GM12865 (cell line): ENCODE measurements at places on chromosomes 3 and 15.

- peak; percentile 72 for DNase-seq
Measured at GRCh38 chr15:32651229-32651837, 9.8 kb downstream of the SCG5 start.

DNA sequence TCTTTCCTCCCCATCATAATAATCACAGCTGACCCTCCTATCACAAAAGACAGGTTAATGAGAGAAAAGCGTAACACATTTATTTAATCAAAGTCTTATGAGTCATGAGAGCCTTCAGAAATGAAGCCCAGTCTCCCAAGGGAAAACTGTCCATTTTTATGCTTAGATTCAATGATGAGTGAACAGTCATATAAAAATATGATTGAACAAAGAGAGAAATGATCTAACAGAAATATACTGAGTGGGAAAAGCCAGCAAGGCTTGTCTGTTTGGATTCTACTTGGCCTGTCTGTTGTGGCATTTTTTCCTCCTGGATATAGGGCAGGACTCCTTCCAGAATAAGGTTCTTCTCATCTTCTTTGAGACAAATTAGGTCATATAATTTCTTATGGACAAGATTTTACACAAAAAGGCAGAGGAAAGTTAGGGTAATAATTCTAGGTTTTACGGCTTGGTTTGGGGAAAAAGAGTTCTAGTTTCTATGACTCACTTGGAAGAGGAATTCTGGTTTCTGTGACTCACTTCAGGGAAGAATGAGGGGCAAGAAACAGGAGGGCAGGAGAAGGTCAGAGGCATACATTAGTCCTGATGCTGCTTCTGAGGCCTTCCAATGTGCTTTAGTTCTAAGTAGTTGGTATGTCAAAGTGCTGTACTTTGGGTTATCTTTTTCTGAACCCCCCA is 534.2 kb downstream of the ZIC1 start:
- DNase-seq = no peak

DNA sequence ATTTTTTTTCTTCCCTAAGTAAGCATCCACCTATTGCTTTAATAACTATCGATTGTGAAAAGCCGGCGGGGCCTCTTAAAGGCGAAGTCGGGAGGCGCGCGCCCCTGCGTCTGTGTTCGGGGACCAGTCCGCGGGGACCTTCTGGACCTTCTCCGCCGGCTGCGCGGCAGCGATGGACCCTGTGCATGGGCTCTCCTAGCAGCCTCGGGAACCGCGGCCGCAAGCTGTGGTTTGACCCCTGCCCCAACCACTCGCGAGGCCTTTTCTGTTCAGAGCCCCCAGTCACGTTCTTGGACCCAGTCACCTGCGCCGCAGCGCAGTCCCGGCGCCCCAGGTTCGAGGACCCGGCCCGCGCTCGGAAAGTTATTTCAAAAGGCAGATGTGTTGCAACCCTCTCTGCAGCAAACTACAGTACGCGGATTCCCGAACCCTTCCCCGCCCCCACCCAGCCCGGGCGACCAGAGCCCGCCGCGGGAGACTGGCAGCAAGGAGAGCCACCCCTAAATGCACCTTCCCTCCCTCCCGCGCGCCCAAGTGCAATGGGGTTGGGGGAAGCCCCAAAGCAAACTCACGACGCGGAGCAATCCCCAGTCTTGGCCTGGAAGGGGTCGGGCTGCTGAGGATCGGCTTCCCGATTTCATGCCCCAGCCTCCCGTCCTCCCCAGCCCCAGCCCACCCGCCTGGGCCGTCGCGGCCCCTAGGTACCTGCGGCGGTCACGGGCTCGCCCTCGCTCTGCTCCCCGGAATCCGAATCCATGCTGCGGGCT is 684 bp downstream of the TNFAIP8L3 start:
- no peak for DNase-seq

- DNase-seq = no peak
Measured at GRCh38 chr15:38920966-38921365, 356.4 kb upstream of the RASGRP1 start.

- no peak for DNase-seq
Measured at GRCh38 chr3:167733961-167734497, 663 bp downstream of the PDCD10 start.

- no peak for DNase-seq
Measured at GRCh38 chr15:92098869-92099268, 245.4 kb downstream of the SLCO3A1 start.

DNA sequence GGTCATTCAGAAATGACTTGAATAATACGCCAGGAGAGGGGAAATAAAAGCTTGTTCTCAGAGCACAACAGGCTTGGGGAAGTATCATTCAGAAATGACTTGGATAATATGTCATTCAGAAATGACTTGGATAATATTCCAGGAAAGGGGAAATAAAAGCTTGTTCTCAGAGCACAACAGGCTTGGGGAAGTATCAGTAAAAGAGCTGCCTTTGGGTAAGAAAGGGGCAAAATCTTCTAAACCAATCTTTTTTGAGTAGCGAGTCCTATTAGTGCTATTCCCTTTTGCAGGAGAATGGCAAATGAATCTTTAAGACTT is 20.9 kb downstream of the GABRR3 start:
- DNase-seq = no peak

DNA sequence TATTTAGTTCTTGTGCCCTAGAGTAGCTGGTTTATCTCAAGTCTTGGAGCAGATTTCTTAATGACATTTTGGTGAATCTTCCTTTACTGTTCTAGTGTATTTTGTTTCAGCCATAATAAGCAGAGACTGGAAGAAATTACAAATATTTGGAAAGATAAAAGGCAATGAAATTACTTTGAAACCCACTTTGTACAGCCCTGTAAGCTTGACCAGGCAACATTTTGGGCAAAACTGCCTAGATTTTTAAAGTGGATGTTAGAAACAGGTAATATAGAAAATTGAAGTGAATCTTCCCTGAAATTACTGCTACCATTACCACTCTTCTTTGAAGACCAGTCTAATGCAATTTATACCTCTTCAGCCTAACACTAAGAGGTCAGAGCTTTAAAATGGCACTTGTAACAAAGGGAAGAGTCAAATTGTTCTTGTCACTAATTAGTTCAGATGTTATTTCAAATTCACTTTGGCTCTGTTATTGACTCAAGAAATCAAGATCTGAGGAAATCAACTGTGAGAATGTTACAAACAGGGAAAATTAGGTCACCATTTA is 589.4 kb downstream of the NLGN1 start:
- no peak for DNase-seq

DNA sequence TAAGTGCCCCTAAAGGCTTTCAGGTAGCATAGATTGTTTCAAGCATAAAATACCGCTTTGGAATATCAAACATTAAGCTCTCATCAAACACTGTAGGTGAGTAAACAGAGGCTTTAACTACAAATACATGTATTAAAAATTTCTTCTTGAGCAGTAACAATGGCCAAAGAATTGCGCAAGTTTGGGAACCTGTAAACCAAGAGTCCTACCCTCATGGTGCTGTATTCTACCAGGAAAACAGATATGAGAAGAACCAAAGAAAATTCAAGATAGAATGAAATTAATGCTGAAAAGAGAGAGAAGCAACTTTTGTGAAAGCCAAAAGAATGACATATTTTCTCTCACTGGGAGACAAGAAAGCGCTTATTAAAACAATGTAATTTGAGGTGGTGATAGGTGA is 45.5 kb downstream of the CPNE4 start:
- no peak for DNase-seq

DNA sequence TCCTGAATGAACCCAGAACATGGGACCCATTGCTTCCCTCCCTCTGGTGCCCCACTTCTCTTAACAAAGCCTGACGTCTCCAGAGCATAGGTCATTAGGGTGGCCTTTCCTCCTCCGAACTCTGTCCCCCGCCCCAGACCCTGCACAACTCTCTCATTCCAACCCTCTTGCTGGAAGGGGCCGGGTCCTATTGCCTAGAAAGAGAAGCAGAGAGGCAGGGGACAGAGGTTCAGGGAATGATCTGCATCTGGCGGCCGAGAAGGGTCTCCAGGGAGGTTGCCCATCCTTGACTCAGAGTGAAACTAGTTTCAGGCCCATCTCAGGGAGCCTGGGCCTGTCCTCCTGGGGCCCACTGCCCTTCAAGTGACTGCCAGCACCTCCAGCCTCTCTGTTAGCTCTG is 79.0 kb downstream of the LINGO1 start:
- DNase-seq = no peak

- DNase-seq = no peak
Measured at GRCh38 chr3:22714749-22715148, 488.4 kb upstream of the UBE2E2 start.

- DNase-seq = peak; percentile 25
Measured at GRCh38 chr3:114411811-114412803, 118.3 kb downstream of the TIGIT start.
